ENCODE measurements at places on chromosomes 12 and 14. TPM values are rescaled to one million over a fixed set of nuclear protein-coding genes. Genes with fewer than 3 reads are reported as not detected.

Gene PROX2
- total RNA-seq = 0.21 TPM

Gene IL31
- total RNA-seq = not detected

Gene VWF
- 0.02 TPM for total RNA-seq

Gene GNG2
- total RNA-seq = 243 TPM

Gene GPR68
- total RNA-seq = 48.0 TPM

GRCh38 chr12:31712877-31713276, 15.9 kb downstream of the AMN1 start:
- H3K4me3 ChIP-seq = no peak overlapping the region
- peaks cover 19% of the 10 kb centered on the region for H3K36me3 ChIP-seq
- no peaks in the 10 kb centered on the region for H3K4me1 ChIP-seq
- no peaks in the 10 kb centered on the region for H3K27me3 ChIP-seq
- DNase-seq = no peak
- H3K27ac ChIP-seq = no peak overlapping the region

DNA sequence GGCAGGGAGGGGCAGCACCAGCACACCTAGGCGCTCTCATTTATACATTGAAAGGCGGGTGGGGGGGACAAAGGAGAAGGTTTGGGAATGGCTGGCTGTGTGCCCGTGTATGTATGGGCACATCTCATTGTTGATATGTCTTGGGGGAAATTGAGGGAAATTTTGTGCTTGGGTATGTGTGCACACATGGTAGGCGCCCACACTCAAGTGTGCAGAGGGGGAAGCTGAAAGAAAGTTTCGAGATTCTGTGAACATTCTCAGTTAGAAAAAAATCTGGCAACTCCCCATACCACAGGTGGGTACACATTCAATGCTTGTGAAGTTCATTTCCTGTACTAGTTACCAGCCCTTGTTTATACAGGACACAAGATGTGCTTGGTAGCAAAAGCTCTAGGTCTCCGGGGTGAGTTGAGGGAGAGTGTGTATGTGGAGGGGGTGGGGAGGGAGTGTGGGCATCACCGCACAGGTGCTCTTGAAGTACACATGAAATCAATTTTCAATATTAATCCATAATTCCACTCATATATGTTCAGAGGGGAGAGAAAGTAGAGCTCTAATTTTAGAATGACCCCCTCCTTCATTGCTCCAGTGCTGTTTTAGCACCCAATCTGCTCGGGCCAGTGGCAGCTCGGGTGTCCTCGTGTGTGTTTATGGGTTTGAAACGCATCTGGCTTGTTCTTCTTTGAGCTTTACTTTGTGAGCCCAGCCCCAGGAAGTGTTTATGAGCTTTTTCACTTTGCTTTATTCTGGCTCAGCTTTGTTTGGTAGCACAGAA, 286.0 kb downstream of the ZFP36L1 start:
- H3K4me3 ChIP-seq = no peak overlapping the region
- DNase-seq = no peak
- H3K4me1 ChIP-seq = peaks cover 23% of the 10 kb centered on the region
- H3K27ac ChIP-seq = no peak overlapping the region
- H3K36me3 ChIP-seq = no peaks in the 10 kb centered on the region
